ENCODE measurements at places on chromosomes 1 and 21. TPM values are rescaled to one million over a fixed set of nuclear protein-coding genes. Genes with fewer than 3 reads are reported as not detected.

The OR2T11 gene
- polyA plus RNA-seq, result not detected

The KCNK1 gene
- polyA plus RNA-seq, result 8.9 TPM

The GBP6 gene
- 1.3 TPM for polyA plus RNA-seq

The C21orf91 gene
- 5.1 TPM for polyA plus RNA-seq

The OVAAL gene
- not detected for polyA plus RNA-seq

The RNU1-4 gene
- polyA plus RNA-seq, result not detected

- no peak for DNase-seq
These were observed 22.3 kb upstream of the TRAF3IP3 start for GRCh38 chr1:209733409-209734192.

DNA sequence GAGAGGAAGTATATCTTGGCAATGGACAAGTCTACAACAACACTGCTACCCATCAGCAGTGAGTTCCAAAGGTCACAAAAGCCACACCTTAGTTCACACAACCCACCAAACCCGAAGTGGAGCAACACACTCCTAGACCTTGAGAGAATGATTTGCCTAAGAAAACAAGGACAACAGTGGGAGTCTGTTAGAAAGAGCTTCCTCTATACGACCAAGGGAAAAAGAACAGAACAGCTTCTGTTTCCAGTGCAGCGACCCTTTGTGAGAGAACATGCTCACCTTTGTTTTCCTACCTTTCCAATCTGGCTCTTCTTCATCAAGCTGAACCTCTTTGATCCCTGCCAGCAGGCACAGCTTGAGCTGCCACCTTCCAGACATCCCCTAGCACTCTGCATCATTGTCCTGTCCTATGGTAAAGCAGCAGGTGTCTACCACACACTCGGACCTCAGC lies 56.7 kb upstream of the PALMD start:
- no peak for DNase-seq

DNA sequence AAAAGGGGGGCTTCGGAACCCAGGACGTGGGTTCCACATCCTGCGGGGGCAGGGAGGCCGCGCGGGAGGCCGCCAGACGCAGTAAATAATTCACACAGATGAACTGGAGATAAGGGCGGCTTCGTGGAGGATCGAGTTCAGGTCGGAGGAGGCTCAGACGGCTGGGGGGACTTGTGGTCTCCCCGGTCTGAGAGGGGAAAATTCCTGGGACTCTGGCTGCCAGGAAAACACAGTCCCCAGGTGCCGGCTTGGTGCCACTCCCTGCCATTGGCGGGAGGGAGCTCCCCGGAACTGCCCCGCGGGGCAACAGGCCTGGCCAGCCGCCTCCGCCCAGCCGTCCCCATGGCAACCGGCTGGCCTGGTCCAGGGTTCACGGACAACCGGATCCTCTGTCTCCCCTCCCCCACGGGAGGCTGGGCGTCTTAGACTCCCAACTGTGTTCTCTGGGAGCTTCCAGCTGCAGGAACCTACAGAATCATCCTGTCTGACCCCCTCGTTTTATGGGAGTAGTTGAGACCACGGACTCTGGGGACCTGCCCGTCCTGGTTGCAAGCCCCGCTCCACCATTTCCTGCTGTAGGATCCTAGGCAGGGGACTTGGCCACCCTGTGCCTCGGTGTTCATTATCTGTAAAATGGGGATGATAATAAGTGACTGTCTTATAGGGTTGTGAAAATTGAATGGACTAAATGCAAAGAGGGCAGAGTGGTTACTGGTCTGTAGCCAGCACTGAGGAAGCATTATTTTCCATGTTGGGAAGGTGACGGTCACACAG lies 9.6 kb downstream of the CAMK2N1 start:
- peak; percentile 67 for DNase-seq

DNA sequence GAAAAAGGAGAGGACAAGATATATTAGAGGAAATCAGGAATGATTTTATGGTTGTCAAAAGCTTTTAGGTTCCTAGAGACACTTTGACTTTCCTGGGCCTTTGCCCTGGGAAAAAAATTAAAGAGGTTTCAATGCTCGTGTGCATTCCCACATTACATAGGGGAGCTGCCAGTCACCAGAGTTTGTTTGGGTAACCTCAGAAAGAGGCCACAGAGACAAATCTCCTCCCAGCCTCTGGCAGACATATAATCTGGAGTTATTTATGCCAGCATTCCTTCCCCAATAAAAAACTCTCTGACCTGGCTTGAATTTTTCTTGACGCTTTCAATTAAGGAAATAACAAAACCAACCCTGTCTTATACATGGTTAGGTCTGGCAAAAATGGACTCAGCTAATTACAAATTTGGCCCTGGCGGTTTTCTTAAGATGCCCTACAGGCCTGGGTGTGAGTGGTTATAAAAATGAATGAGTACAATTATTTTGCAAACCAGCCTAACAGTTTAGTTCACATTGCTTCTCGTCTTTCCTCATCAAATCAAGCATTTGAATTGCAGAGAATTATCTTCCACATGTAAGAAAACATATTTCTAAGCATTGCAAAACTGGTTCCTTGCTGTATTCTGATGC lies 63.7 kb downstream of the WLS start:
- DNase-seq, result no peak

GRCh38 chr1:43531107-43531905 lies 623 bp downstream of the PTPRF start:
- DNase-seq, result peak; percentile 54

- peak; percentile 78 for DNase-seq
These were observed 185.2 kb downstream of the FAF1 start for GRCh38 chr1:50774759-50775351.

DNA sequence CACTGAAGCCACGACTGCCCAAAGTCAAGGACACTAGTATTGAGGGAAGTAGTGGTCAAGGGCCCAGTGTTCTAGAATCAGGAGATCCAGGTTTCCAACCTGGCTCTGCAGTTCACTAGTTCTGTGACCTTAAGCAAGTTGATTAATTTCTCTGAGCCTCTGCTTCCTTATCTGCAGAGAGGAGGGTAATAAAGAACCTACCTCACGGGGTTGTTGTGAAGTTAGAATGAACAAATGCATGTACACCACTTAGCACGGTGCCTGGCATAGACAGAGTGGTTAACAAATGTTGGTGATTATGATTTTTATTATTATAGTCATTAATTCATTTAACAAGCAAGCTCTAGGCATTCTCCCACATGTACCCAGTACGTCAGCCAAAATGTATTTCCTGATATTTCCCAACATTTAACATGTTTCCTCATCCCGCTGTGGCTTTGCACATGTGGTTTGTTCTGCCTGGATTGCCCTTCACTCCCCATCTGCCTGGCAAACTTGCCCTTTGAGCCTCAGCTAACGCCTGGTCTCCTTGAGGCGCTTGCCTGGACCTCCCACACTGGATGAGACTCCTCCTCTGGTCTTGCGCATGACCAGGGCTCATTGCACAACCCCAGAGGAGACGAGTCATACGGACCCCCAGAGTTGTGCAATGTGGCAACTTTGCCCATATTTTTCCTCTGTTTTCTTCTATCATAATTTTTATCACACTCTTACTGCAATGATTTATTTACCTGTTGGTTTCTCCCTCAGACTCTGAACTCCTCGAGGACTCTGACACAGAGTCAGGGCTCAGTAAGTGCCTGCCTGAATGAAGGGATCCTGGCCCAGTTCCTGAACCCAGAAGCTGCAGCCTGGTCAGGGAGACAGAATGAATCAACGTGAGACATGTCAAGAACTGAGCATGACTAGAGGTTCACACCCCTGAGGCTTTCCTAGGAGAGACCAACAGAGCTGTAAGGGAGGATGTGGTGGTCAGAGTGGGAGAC lies 20.7 kb upstream of the MFSD2A start:
- DNase-seq, result peak; percentile 80

All from lung (tissue), 17 donors.